CD4-positive, alpha-beta T cell treated with Interleukin-1 beta for 1 hour (primary cell): ENCODE measurements at places on chromosomes 1 and 21.

- no peak for DNase-seq
These were observed 9.3 kb upstream of the ANGPTL3 start for GRCh38 chr1:62588000-62588399.

GRCh38 chr1:214187121-214187900, 93.6 kb upstream of the SMYD2 start:
- no peak for DNase-seq

DNA sequence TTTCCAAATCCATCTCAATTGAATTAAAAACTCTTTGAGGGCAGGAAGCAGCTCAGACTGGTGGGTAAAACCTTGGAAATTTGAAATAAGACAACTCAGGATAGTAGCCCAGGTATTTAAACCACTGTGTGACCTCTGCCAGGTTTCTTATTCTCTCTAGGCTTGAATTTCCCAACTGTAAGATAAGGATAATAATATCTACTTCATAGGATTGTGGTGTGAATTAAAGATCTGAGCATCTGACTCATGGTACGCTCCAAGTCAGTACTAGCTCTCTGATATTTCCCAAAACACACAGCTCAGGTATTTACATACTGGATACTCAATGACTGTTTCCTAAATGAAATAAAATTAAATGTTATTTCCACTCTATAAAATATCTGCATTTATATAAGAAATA, 337.2 kb downstream of the LTN1 start:
- DNase-seq: no peak

DNA sequence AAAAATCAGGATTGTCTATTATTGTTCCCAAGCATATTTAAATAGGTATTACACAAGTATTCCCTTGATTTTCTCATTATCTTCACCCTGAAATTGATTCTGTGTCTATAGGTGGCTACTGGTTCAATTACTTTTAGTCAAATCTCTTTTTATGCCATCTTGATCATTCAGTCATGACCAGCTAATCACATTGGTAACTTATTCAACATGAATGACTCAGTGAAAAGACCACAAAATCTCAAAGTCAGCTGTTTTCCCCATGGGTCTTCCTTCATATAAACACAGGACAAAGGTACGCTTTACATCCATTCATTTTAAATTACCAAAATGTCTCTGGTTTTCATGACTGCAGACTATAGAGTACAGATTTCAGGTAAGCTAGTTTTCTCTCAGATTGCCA, 23.7 kb upstream of the NRIP1 start:
- no peak for DNase-seq

- DNase-seq: no peak
These were observed 1.4 kb upstream of the TNR start for GRCh38 chr1:175744833-175745232.

GRCh38 chr1:53449693-53450092, 9.5 kb upstream of the DMRTB1 start:
- DNase-seq: no peak

GRCh38 chr1:6143395-6143794, 36.7 kb downstream of the CHD5 start:
- DNase-seq: no peak

DNA sequence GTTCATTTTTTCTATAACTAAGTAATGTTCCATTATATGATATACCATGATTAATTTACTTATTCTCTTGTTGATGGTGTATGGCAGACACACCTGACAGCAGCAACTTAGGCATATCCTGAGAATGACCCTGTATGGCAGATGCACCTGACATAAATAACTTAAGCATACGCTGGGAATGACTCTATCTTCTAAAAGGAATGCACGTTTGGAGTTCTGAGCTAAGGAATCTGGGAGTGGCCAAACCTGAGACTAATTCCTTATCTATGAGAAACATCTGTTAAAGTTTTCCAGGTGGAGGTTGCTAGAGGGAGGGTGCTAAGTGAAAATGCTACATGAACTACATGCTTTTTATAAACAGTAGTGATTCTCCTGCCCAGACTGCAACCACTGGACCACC, 96.7 kb upstream of the RGS18 start:
- DNase-seq: no peak

GRCh38 chr1:155160128-155160527, 13.0 kb downstream of the KRTCAP2 start:
- no peak for DNase-seq

DNA sequence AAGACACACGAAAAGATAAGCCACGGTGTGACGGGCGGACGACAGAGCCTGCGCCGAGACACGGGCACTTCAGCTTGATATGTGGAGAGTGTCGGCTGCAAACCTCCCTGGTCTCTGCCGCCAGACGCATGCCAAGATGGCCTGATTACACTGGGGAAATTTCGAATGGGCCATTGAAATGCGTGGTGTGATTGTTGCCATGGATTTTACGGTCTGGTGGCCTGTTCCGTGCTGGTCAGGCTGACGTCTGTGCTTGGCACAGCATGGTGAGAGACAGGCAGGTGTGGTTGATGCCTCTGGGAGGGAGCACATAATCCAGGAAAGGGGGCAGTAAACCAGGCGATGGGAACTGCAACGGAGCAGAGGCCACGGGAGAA, 105.6 kb upstream of the TMPRSS2 start:
- DNase-seq: no peak

DNA sequence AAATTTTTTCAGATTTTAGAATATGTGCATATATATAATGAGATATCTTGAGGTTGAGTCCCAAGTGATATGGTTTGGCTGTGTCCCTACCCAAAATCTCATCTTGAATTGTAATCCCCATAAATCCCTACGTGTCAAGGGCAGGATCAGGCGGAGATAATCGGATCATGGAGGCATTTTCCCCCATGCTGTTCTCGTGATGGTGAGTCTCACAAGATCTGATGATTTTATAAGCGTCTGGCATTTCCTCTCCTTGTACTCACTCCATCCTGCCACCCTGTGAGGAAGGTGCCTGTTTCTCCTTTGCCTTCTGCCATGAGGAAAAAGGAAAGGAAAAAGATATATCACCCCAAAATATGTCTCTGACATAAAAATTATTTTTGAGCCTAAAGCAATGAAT, 64.6 kb downstream of the TOR3A start:
- no peak for DNase-seq

DNA sequence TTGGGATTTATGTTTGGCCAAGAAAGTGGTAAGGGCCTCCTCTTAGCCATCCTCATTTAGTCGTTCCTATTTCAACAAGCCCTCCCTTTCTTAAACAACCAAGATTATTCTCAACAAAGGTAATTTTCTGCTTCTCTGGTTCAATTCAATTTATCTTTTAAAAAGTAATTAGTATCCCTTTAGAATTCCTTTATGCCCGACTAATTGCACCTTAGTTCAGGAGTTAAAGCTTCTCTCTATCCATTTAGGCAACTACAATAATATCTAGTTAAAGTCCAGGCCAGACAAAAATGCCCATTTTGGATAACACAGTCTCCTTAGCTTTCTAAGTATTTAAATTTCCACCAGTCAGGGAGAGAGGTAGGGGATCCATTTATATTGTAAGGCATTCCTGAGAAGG, 136.7 kb upstream of the MAGI3 start:
- DNase-seq: no peak

DNA sequence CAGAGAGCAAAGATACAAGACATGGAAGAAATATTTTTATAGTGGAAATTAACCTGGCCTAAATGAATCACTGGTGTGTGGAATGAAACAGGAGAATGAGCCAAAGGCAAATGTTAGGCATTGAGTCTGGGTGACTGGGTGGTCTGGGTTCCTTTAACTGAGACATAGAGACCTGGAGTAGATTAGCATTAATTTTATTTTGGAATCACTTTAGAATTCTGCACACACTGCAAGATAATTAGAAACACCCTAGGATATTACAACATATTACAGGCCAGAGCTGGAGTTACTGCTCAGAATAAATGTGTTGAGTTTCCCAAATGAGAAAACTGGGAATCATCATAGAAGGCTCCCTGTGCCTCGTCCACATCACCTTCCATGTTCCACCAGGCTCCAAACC, 85.5 kb downstream of the PLPPR5 start:
- DNase-seq: no peak

DNA sequence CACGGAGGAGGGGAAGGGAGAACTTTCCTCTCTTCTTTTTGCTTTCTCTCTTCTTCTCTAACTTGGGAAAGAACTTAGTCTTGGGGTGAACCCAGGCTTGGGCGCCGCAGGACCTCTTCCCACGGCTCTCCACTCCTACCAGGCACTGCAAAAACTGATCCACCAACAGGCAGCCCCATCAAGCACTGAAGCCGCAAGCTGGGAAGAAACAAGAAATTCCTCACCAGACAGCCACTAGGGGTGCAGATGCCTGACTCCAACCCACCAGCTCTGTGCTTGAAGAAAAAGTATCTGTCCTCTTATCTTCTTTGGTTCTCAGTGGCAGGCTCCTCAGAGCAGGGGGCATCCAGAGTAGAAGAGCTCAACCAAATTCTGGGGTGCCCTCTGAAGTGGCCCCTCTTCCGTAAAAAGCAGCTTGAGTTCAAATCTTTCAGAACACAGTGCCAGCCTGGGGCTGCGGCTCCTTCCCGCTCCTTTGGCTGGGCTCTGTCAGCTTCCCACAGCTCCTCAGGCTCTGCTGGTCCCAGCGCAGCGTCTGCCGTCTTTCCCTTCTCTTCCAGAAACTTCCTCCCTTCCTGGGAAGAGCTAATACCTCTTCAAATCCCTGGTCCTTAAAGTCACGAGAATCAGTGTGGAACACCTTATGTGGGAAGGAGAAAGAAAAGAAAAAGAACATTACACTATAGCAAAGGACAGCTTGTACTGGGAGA, 2.4 kb downstream of the SLC41A1 start:
- no peak for DNase-seq

GRCh38 chr1:85404408-85404807, 60.6 kb downstream of the DDAH1 start:
- DNase-seq: no peak

- DNase-seq: no peak
These were observed 72.9 kb upstream of the PPP2R5A start for GRCh38 chr1:212212343-212212742.

- DNase-seq: no peak
These were observed 62.2 kb downstream of the OBSCN start for GRCh38 chr1:228270032-228270431.

GRCh38 chr1:53080041-53080440, 18.0 kb downstream of the PODN start:
- DNase-seq: no peak

GRCh38 chr1:172653015-172653709, 5.7 kb upstream of the FASLG start:
- DNase-seq: no peak

DNA sequence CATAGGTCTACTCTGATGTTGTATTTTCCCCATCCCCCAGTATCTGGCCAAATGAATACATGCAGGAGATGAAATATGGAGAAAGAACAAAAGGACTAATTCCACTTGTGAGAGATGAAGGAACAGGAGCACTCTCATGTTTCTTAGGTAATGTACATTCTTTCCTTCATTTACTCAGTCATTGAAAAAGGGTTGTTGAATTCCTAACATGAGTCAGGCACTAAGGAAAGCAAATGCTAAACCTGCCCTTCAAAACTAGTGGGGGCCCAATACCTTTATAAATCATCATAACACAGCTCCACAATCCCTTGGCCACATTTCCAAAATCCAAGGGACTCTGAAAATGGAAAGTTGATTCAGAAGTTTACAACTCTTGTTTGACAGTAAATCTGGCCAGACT, 94.3 kb downstream of the DIRAS3 start:
- no peak for DNase-seq

- DNase-seq: no peak
These were observed 19.8 kb upstream of the UAP1 start for GRCh38 chr1:162541619-162542141.

GRCh38 chr1:163412221-163412620, 90.5 kb downstream of the NUF2 start:
- no peak for DNase-seq

DNA sequence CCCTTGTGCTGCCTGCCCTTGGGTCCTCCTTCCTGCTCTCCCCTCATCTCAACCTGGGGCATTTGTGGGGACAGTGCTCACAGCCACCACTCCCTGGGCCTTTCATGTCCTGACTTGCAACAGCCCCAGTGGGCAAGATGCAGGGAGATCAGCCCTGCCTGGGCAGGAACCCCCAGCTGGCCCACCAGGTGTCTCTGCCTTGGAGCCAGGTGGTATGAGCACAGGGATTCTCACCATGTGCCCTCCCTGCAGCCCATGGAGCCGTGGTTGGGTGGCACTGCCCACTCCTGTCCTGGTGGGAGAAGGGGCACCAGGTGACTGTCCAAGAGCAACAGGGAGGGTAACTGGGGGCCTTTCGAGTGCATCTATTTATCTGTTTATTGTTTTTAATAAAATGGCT, 100.4 kb downstream of the AJAP1 start:
- DNase-seq: no peak

GRCh38 chr1:94658221-94658620, 116.7 kb upstream of the F3 start:
- DNase-seq: no peak

GRCh38 chr1:27807385-27807784, 23.2 kb upstream of the PPP1R8 start:
- no peak for DNase-seq

GRCh38 chr1:245181158-245181517, 26.4 kb downstream of the KIF26B start:
- DNase-seq: no peak

DNA sequence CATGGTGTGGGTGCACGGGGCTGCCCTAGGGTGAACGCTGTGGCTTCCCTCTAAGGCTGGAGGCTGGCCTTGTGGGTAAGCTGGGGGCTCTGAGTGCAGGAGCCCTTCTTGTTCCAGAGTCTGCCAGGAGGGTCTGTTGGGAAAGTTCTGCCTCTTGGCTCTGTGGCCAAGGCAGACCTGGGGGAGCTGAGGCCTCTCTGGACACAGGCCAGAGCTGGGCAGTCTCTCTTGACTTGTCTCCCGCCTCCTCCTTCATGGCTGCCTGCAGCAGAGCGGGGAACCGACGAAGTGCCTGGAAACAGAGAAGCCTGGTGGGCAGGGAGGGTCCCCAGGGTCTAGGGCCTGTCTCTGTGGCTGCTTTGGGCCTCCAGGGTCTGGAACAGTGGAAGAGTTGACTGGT, 30.3 kb upstream of the PEX10 start:
- no peak for DNase-seq

DNA sequence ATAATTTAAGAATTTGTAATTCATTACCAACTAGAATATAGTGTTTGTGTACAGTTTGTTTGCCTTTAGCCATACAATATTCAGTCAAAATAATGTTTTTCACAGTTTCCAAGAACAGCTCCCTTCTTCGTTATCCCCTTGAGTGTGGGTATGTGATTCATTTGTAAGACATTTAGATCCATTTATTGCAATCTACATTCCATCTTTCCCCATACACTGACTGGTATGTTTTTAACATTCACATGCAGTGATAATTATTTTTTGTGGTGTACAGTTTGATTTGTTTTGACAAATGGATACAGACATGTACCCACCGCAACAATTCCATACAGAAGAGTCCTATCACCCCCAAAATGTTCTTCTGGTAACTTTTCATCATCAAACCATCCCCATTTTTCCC, 589.1 kb upstream of the ADAMTS5 start:
- DNase-seq: no peak
